ENCODE measurements at places on chromosomes 6 and 20.
A peak's percentile ranks its signal among the peaks of the same experiment; 100 is the strongest.

- DNase-seq, result no peak
Observed at GRCh38 chr6:160737934-160738333, 35.9 kb downstream of the PLG start.

DNA sequence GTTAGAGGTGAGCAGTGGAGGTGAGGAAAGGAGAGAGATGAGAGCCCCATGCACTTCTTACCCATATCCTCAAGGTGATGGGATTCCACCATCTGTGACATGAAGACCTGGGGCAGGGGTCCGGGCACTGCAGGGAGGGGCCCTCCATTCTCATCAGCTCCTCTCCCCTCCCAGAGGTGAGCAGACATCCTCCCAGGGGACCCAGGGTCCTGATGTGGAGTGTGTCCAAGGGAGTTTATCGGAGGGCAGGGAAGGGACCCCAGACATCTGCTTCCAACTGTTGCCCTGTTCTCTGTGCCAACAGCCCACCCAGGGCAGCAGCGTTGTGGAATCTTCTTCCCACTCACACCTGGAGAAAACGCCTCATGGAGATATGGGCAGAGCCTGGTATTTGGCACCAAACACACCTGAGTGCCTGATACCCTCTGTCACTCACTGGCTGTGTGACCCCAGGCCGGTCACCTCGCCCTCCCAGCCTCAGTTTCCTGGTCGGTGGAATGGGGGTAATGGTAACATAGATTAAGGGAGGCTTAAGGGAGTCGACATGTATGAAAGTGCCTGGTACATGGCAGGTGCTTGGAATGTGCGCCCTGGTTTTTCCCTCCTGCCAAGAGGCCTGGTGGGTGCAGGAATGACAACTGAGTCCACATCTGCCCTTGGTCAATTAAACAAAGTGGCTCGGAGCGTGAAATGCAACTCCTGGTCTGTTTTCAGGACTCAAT is 227.9 kb downstream of the PREX1 start:
- no peak for DNase-seq

DNA sequence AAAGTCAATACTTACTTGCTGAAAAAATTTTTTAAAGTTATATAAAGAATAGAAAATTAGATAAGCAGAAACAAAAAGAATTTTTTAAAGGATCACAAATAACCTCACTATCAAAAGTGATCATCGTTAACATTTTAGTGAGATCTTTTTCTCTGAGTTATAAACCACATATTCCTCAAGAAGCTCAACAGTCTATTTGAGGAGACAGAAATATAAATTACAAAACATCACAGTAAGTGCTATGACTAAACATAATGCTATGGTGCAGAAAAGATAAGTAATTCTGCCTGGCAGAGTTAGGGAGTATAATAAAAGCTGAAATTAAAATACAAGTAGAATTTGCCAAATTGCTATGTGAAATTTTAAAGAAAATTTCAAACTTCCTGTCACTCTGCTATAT is 226.7 kb downstream of the LMBRD1 start:
- DNase-seq, result no peak

- DNase-seq, result no peak
Observed at GRCh38 chr6:340186-340955, 48.1 kb downstream of the DUSP22 start.

GRCh38 chr6:33314515-33314942 is 651 bp upstream of the TAPBP start:
- DNase-seq, result peak; percentile 14

DNA sequence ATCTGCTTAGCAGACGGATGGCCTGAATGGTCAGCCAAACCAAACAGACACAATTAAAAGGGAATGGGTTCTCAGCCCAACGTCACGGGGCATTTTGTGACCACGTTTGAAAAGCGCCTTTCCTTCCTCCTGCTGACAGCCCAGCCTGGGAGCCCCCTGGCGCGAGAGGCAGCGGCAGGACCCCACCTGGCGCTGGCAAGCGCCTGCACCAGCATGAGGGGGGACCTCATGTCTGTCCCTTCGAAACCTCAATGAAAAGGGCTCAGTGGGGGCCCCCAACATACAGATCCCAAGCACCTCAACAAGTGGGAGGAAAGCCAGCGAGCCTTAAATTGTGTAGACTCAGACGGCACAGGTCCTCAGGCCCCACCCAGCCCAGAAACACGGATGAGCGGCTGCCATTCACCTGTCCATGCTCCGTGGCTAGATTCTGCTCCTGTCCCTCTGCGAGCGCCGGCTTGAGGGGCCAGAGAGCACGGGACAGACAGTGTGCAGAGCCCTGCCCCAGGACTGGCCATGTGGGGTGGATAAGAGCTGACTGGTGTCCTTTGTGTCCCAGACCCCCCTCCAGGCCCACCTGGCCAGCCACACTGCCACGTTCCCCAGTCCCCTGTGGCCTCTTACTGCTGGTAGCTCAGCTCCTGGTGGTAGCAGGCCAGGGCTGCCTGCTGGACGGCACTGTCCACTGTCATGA is 87.6 kb downstream of the NINL start:
- DNase-seq, result no peak

DNA sequence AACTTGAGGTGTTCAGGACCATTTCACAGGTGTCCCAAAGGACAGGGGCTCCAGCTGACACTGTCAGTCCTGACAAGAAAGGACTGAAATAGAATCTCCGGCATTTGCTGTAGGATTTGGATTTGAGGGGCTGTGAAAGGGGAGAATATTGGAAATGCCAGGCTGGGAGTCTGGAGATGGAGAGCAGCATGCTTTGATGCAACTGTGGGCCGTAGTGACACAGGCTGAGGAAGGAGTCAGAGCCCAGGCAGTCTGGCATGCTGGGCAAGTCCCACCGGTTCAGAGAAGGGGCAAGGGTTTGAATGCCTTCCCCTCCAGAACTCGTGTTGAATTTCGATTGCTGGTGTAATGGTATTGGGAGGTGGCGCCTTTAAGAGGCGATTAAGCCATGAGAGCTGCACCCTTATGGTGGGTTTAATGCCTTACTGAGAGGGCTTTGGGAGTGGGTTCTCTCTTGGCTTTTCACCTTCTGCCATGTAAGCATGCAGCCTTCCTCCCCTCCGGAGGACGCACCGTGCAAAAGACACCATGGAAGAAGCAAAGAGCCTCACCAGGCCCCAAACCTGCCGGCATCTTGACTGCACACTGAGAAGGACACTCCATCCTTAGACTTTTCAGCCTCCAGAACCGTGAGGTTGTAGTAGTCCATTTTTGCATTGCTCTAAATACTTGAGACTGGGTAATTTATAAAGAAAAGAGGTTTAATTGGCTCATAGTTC is 9.4 kb upstream of the PYGB start:
- no peak for DNase-seq

GRCh38 chr6:27994616-27995015 is 37.6 kb downstream of the OR2B6 start:
- no peak for DNase-seq

DNA sequence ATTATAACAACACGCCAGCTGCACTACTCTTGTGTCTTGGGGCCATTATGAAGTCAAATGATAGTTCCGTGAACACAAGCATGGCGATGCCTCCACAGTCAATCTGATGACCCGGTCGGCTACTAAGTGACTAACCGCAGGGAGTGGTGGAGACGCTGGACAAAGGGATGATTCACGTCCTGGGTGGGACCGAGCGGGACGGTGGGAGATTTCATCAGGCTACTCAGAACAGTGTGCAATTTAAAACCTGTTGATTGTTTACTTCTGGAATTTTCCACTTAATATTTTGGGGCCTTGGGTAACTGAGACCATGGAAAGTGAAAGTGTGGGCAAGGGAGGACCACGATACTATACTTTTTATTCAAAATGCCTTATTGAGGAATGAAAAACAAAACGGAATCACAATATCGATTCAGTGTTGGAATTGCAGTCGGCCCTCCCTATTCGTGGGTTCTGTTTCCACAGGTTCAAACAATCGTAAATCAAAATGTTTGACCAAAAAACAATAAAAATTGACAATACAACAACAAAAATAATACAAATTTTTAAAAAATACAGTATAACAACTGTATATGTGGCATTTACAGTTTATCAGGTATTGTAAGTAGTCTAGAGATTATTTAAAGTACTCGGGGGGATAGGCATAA is 66.5 kb downstream of the MYLK4 start:
- DNase-seq, result no peak

GRCh38 chr6:131231103-131231502 is 95.8 kb downstream of the AKAP7 start:
- DNase-seq, result no peak

- DNase-seq, result no peak
Observed at GRCh38 chr6:168540713-168541291, 99.8 kb downstream of the SMOC2 start.

DNA sequence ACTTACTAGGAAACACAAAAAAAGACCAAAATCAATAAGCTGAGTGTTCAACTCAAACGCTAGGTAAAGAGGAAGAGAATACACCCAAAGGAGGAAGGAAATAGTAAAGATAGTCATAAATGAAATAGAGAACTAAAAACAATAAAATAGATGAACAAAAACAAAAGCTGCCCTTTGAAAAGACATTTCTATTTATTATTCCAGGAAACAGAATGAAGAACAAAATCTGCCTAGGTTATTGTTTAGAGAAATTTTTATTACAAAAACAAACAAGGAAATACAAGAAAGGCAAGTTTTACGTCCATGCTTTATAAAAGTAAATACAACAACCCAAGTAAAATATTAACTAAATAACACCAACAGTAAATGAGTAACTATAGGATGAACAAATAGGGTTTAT is 20.1 kb downstream of the HLA-DMB start:
- no peak for DNase-seq

DNA sequence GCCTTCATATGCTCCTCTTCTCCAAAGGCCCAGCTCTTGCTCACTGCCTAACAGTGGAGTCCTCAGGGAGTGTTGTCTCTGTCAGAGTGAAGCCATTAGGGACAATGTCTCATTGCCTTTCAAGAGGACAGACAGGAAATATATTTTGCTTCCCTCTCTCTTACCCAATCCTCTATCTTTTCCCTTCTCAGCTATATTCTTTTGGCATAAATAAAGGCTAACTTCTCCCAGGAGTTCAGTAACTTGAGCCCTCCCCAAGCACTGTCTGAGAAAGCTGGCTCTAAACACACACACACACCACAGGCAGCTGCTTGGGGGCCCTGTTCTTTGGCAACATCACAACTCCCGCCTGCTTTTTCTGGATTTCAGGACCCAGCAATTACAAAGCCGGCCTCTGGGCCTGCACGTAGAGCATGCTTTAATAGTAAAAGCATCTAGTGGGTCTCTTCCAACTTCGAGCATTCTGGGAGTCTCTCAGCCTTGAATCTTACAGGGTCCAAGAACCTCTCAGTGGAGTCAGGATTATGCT is 34.7 kb upstream of the LAMA4 start:
- DNase-seq, result no peak

GRCh38 chr6:168716581-168716980 is 275.6 kb downstream of the SMOC2 start:
- DNase-seq, result no peak

DNA sequence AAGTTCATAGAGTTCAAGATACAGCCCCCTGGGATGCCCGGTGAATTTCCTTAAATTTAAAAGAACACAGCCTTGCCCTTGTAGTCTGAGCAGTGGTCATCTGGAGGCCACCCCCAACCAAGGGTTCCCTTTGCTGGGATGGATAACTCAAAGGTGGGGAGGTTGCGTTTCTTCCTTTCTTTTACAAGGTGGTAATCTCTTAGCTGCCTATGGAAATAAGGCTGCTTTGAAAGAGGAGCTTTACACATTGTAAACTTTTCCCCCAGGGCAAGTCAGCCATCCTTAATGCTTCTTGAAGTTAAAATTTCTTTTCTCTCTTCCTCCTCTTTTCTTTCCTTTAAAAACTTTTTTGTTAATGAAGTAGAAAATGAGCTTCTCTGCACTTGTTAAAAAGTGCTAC is 71.2 kb upstream of the PRDM1 start:
- no peak for DNase-seq

- DNase-seq, result no peak
Observed at GRCh38 chr6:80020381-80021120, 16.1 kb downstream of the TTK start.

GRCh38 chr6:140571145-140571544 is 1196.7 kb upstream of the CITED2 start:
- no peak for DNase-seq

GRCh38 chr6:8982668-8983067 is 547.3 kb upstream of the SLC35B3 start:
- no peak for DNase-seq

DNA sequence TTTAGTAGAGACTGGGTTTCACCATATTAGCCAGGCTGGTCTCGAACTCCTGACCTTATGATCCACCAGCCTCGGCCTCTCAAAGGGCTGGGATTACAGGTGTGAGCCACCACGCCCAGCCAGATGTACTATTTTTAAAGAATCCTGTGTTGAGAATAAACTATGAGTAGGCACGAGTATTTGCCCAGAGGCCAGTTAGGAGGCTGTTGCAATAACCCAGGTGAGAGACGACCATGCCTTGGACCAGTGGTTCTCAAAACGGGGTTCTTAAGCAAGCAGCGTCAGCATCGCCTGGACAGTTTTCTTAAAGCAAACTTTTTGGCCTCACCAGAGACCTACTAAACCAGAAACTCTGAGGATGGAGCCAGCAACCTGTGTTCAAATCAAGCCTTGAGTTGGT is 258.8 kb downstream of the ZNF217 start:
- DNase-seq, result no peak

GRCh38 chr6:87756858-87757257 is 54.8 kb upstream of the AKIRIN2 start:
- DNase-seq, result no peak

GRCh38 chr6:109340811-109341210 is 41.5 kb downstream of the CD164 start:
- DNase-seq, result no peak

DNA sequence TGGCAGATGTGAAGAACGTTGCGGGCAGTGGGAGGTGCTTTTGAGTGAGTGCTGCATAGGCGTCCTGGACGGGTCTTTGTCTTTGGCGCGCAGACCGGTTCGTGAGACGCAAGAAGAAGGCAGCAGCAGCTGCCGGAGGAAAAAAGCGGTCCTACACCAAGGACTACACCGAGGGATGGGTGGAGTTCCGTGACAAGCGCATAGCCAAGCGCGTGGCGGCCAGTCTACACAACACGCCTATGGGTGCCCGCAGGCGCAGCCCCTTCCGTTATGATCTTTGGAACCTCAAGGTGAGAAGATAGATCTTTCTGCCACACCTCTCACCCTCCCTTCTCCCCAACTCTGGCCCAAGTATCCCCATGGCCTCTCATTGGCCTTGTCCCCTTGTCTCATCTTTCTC is 1.1 kb downstream of the ABT1 start:
- no peak for DNase-seq

- DNase-seq, result no peak
Observed at GRCh38 chr6:93447874-93448273, 28.5 kb upstream of the EPHA7 start.

Data from activated naive CD8-positive, alpha-beta T cell treated with anti-CD3 and anti-CD28 coated beads, Interleukin-2, amount 50 U/mL, for 16 hours (primary cell).